Right cardiac atrium (tissue), 5 donors: ENCODE measurements at places on chromosomes 5 and 9. TPM values are rescaled to one million over a fixed set of nuclear protein-coding genes. Genes with fewer than 3 reads are reported as not detected.

FOXD4L4 gene
- polyA plus RNA-seq, result 0.05 TPM

TARS1 gene
- 62.6 TPM for polyA plus RNA-seq

IRX2 gene
- 0.20 TPM for polyA plus RNA-seq

TGFBI gene
- 44.1 TPM for polyA plus RNA-seq

GPX8 gene
- 17.7 TPM for polyA plus RNA-seq

DNA sequence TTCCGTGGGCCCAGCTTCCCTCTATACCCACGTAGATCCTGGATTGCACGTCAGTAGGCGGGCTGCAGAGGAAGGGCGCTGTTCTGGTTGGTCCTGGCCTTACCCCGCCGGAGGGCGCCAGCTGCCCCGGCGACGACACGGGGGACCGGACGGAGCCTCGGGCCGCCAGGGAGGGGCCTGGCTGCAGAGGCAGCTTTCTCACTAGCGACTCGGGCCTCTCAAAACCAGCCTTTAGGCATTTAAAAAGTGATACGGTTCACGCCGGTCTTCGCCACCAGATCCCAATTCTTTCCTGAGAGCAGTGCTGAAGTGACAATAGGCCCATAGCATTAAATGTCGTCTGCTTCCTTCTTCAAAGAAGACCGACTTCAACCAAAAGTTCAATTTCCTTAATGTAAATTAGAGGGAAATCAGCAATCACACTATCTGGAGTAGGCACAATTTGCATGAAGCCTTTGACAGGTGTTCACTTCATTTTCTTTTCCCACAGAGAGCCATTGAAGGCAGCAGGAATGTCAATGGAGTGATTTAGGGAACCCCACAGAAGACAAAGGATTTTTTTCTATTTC is 17.6 kb upstream of the UBE2D2 start:
- peak; percentile 93 for DNase-seq

DNA sequence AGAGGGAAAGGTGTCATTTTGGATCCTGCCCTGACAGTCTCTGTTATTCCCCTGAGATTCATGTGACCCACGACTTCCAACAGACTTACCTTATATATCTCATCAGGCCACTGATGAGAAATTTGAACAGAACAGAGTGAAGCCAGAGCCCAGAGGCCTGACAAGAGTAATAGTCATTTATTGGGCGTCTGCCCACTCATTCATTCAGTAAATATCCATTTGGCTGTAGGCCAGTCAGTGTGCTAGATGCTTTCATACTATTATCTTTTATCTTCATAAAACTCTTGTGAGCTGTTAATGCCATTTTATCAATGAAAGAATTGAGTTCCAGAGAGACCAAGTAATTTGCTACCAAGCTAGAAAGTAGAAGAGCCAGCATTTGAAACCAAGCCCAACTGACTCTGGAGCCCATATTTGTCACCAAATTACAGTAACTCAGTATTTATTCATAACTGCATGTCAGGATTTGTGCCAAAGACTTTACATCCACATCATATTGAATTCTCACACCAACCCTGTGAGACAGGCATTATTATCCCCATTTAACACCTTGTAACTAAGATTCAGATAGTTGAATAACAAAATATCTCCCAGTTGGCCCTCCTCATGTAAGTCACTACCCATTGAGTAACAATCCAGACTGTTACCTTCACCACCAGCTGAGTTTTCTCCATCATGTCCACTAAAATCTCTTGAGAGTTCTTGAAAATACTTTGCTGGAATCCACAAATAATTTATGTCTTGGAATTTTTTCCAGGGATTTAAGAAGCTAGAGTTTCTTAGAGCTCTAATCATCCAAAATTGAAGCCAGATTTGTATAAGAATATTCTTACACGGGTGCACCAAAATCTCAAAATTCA is 2.5 kb downstream of the PTPDC1 start:
- DNase-seq, result no peak

DNA sequence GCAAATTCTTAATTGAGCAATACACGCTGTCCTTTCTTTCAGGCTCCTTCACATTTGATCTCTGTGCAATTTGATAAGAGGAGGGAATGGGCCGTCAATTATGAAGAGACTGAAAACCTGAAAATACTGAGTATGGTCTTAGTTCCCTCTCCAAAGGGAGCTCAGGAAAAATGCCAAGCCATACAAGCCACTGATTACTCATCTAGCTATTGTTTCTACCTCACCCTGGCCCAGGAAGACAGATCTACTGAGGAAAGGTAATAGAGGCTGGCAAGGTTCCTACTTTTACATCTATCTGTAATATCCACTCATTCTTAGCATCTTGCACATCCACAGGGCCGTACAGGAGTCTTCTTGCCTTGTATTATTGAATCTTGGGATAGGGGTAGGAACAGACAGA is 23.7 kb upstream of the TNC start:
- DNase-seq, result no peak

DNA sequence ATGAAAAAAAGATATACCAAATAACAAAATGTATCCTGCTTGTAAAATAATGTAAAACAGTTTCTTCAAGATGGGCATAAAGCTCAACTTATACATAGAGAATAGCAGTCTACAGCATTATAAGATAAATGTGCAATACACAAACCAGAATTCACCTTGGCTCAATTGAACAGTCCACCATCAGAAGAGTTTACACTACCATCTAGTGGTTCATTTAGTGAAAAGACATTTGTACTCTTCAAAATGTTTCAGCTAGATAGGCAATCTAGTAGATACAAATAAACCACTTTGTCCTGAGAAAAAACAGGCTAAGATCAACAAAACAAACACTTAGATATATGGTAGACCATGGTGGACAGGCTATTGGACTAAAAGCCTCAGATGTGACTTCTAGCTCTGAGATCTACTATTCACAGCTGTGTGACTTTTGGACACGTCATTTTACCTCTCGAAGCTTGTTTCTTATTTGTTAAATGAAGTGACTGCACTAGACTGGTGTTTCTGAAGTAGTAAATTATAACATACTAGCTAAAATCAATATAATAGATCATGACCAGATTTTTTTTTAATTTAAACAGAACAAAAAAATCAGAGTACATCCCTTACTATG is 22.1 kb upstream of the TPD52L3 start:
- DNase-seq, result no peak

DNA sequence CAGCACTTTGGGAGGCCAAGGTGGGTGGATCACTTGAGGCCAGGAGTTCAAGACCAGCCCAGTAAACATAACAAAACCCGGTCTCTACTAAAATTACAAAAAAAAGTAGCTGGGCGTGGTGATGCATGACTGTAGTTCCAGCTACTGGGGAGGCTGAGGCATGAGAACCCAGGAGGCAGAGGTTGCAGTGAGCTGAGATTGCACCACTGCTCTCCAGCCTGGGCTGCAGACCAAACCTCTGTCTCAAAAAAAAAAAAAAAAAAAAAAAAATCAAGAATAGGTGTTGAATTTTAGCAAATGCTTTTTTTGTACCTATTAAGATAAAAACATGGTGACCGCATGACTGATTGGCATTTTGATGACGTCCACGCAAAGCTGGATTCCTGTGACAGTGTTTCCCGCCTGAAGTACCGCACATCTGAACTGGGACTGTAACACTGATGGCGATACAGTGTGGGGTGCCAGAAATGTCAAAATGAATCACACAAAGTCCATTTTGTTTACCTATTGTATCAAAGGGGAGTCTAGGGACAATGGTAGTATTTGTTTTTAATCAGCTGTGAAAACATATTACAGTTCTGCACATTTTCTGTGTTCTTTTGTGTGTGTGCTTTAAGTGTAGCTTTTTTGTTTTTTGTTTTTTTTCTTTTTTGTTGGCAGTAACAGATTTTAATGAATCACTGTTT is 23.2 kb upstream of the TBC1D9B start:
- no peak for DNase-seq

- no peak for DNase-seq
These were observed 15.4 kb downstream of the PPIP5K2 start for GRCh38 chr5:103135461-103135860.
